WTC11 (cell line): ENCODE measurements at places on chromosomes 16 and 17.

GRCh38 chr17:565521-565920, 149.1 kb downstream of the VPS53 start:
- DNase-seq: peak; percentile 35

- DNase-seq: no peak
These were observed 101.5 kb upstream of the CNTNAP4 start for GRCh38 chr16:76175718-76176117.

DNA sequence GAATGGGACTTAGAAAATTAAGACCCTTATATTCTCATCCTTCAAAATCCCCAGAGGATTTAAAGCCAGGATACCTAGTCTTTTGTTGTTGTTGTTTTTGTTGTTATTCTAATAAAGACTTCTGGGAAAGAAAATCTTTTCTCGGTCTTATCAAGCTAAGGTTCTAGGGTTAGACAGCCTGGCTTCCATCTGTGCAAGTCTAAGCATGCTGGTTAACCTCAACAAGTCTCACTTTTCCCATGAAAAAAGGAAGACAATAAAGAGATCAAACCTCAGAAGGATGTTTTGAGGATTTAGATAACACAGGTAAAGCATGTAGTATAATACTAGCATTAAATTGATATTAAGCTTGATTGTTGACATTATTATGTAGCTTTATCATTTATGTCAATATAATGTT, 486.4 kb upstream of the SOX9 start:
- no peak for DNase-seq

- DNase-seq: peak; percentile 82
These were observed 1.6 kb upstream of the PPP1R9B start for GRCh38 chr17:50151937-50152547.

GRCh38 chr16:180681-181564, 664 bp downstream of the HBQ1 start:
- DNase-seq: peak; percentile 93

DNA sequence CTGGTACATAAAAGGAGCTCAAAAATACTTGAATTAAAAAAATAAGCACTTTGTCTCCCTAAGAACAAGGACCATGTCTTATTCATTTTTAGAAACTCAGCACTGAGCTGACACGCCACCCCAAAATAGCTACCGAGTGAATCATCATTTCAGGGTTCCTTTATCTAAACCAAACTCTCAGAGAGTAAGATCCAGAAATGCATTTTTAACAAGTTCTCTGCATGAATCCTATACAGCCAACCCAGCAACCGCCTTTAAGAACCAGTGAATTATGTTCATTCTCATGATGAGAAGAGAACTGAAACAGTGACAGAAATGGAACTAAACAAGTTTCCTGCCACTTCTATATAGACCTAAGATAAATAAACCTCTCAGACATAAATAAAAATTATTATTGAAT, 8.7 kb downstream of the C16orf87 start:
- no peak for DNase-seq

- DNase-seq: no peak
These were observed 80.9 kb downstream of the KLHDC4 start for GRCh38 chr16:87684711-87685404.

DNA sequence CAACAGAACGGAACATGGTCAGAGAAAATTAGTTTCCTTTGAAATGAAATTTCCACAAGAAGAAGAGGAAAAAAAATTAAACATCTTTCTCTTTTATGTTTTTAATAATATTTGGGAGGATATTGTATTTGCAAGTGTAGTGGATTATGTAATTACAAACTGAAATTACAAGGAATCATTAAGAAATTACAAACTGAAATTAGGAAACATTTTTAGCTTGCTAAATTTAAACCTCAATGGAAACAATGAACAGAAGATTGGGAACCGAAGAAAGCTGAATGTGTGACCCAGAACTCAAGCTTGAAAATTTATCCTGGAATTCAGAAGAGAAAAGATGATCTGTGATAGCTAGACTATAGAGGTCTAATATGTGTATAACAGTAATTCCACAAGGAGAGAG, 4.4 kb upstream of the PIK3R5 start:
- no peak for DNase-seq

DNA sequence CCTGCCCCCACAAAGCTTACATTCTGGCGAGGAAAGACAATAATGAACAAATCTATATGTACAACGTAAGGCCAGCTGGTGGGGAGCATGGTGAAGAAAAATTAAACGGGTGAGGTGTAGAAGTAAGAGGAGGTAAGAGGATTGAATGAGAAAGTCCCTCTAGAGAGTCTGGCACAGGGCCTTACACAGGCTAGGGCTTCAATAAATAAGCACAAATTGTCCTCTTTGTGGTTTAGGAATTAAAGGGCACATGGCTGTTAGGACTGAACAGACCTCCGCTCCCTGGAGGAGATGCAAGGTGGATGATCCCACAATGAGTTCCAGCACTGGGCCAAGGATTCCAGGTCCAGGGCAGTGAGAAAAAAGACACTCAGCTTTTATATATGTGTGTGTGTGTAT, 43.1 kb upstream of the HAPSTR1 start:
- no peak for DNase-seq

GRCh38 chr17:82600731-82601446, 47.4 kb downstream of the WDR45B start:
- DNase-seq: no peak

GRCh38 chr16:89409161-89409711, 81.1 kb downstream of the ANKRD11 start:
- DNase-seq: no peak

- no peak for DNase-seq
These were observed 307.5 kb downstream of the MAP2K4 start for GRCh38 chr17:12328204-12328603.

DNA sequence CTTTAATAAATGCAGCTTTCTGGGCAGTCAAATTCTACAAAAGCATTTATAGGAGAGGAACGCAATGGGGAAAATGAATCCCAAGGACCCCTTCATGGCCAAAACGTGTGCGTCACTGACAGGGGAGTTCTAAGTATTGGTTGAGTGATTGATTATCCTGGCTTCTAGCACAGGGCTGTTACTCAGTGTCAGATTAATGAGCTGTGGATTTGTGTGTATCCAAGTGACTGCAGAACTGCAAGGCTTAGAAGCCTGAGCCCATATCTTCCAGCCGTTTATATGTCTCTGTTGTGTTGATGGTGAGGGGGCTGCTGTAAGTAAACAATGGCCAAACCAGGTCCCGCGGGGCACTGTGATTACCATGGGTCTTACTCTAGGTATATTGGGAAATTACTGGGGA, 129.4 kb downstream of the SHISA9 start:
- no peak for DNase-seq

DNA sequence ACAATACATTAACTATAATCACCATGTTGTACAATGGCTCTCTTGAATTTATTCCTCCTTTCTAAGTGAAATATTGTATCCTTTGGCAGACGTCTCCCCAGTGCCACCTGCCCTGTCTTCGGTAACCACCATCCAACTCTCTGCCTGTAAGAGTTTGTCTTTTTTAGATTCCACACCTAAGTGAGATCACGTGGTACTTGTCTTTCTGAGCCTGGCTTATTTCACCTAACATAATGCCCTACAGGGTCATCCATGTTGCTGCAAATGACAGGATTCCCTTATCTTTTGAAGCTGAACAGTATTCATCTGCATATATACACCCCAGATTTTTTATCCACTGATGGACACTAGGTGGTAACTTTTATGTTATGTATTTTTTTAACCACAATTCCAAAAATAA, 24.2 kb downstream of the ORC6 start:
- DNase-seq: no peak

GRCh38 chr17:79990051-79990592, 45.5 kb downstream of the TBC1D16 start:
- DNase-seq: no peak

- DNase-seq: no peak
These were observed 129.9 kb downstream of the SNX11 start for GRCh38 chr17:48237456-48237855.

DNA sequence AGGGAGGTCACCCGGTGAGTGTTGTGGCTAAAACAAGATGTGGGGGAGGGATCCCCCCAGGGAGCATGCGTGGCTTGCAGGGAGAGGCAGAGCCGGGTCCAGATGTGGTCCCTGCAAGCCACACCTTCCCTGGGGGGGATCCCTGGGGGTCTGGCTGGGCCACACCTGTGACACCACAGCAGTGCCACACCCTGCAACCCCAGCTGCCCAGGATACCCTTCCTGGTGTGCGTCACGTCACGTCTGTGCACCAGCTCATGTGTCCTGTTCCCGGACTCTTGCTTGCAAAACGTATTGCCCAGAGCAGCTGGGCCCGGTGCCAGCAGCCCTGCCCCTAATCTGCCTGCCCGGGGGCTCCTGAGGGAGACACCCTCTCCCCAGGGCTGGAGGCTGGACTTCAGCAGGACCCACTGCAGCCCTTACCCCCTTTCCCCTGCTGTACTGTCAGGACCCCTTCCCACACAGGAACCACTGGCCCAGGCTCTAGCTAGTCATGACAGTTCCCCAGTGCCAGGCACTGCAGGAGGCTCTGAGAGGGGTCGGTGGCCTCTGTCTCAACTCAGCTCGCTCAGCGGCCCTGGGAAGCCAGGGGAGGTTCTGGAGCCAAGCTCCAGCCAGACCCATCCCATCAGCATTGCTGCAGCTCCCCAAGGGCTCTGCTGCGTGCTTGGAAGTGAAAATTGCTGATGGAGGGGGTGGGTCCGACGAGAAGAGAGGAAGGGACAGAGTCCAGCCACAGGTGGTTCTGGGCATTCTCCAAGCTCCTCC, 25.8 kb upstream of the ACSF3 start:
- DNase-seq: no peak

- no peak for DNase-seq
These were observed 41.2 kb downstream of the MEAK7 start for GRCh38 chr16:84463221-84463620.

DNA sequence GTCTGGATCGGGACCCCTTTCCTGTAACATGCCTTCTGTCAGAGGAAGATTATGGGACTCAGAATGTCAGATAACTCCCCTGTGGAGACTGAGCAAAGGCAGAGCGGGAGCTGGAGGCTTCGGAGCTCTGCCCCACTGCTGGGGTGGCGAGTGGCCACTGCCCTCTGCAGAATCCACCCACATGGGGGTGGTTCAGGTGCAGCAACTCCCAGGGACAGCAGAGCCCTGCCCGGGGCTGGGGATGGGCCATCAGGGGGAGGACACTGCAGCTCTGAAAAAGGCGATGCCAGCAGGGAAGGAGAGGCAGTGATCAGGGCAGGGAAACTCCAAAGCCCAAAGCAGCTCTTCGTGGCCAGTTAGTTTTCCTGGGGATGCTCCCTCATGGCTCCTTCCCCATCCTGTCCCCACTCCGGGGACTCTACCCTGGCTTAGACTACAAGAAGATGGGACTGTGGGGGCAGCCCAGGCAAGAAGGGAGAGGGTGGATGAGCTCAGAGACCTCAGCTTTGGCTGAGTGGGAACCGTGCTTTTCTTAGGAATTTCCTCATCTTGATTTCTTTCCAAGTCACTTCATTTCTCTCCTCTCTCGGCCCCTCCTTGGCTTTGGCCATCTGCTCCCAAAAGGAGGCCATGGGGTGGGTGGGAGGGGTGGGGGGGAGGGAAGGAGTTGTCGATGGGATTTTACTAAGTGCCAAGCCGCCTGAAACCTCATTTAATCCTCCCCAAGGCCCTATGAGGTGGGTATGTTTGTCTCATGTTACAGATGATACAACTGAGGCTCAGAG, 4.0 kb downstream of the CA4 start:
- peak; percentile 6 for DNase-seq

GRCh38 chr16:68400083-68400923, 48.0 kb downstream of the SMPD3 start:
- DNase-seq: no peak
